NCI-H510A (cell line): ENCODE measurements at places on chromosomes 5 and 9.

GRCh38 chr5:30687461-30687860 is 506.0 kb upstream of the CDH6 start:
- no peak for DNase-seq

- DNase-seq: no peak
Measured at GRCh38 chr9:98765256-98765655, 31.1 kb downstream of the ANKS6 start.

DNA sequence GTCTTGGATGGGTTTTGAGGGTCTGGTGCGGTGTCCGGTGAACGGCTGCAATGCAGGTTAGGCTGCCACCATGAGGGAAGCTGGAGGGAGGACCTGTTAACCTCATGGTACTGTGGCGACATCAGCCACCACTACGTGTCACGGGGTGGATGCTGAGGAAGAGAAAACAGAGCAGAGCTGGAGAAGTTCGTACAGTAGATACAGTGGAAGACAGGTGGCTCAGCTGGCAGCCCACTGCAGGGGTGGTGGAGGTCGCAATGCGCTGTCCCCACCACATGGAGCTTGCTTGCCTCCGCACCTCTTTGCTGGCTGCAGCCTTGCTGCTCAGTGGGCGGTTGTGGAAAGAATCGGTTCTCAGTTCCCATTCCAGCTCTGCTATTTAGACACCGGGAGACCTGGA is 2.8 kb downstream of the DCANP1 start:
- no peak for DNase-seq

DNA sequence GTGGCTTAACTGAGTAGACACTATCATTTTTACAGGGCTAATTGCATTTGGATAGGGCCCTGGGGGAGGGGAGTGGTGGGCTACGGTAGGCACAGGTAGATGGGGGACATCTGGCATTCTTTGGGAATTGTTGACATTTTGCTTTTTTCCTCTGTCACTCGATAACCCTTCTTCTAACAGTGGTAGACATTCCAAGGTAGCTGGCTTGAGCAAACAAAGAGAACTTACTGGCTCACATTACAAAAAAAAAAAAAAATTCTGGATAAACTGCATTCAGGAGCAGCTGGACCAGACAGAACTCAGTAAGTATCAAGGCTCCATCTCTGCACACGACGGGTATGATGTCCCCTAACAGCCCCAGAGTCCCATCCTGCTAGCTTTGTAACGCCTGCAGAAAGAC is 585.2 kb downstream of the ZNF608 start:
- no peak for DNase-seq

DNA sequence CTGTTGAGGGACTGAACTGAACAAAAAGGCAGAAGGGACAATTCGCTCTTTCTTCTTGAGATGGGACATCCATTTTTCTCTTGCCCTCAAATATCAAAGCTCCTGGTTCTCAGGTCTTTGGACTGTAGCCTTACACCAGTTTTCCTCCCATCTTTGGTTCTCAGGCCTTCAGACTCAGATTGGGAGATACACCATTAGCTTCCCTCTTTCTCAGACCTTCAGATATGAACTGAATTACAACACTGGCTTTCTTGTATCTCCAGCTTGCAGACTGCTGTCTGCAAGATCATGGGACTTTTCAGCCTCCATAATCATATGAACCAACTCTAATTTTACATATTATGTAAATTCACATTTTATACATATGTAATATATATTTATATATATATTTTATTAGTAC is 12.6 kb upstream of the CCNG1 start:
- no peak for DNase-seq

DNA sequence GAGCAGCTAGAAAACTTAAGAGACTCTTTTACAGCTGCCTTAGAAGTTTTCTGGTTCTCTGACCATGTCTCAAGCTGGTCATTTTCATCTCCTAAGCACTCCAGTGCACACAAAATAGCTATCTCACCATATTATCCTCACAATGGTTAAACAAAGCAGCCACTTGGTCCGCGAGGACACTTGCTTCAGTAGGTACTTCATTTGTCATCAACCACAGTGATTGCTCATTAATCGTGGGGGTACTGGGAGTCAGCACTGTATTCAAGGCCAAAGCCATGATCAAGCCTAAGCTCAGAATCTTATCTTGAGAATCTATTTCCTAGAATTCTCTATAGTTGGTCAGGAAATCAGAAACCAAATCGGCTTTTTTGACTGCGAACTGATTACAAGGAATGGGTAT is 2.9 kb downstream of the ARL14EPL start:
- no peak for DNase-seq

- DNase-seq: peak; percentile 25
Measured at GRCh38 chr9:129143031-129143927, 32.1 kb downstream of the PTPA start.

DNA sequence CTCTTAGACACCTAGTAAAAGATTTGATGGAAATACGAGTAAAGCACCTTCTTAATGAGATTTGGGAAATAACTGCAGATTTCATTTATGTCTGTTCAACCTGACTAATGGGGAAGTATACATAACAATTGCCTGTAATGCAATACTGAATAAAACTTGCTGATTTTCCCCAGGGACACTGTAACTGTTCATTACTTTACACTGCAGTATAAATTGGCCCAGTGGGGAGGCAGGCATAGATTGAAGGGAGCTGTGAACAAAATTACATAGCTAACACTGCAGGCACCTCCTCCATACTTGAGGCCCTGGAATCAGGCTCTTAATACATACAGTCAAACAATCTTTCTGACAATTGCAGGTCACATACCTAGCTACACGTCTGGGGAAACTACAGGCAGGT is 216.2 kb downstream of the PTPRD start:
- no peak for DNase-seq

GRCh38 chr5:32319392-32319791 is 6.7 kb upstream of the MTMR12 start:
- DNase-seq: no peak

DNA sequence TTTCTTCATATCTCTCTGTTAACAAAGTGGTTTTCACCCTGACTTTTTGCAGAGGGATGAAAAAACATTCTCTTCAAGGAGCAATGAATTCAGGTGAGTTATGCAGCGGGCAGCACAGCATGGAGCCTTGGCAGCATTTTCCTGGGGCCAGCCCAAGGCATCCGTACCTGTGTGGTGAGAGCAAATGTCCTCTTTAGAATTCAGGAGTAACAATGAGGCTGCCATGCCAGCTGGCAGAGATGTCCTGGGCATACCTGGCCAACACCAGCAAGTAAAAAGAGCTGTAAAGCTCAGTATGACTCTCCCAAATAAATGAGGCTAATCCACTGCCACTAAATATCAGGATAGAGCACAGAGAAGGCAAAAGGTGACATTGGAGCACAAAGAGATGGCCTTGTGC is 277.6 kb upstream of the TRPC7 start:
- no peak for DNase-seq

DNA sequence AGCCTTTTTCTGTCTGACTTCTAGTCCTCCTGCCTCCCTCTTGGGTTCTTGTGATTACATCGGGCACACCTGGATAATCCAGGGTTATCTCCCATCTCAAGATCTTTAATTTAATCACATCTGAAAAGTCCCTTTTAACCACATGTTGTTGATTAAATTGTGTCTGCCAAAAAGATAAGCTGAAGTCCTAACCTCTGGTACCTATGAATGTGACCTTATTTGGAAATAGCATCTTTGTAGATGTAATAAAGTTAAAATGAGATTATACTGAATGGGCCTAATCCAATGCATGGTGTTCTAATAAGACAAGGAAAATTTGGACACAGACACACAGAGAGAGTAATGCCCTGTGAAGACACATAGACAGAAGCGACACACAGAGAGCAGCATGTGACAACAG is 232.4 kb downstream of the KCTD16 start:
- DNase-seq: no peak

GRCh38 chr5:109876941-109877669 is 187.4 kb downstream of the MAN2A1 start:
- no peak for DNase-seq

GRCh38 chr5:142447887-142448286 is 123.1 kb upstream of the SPRY4 start:
- no peak for DNase-seq

DNA sequence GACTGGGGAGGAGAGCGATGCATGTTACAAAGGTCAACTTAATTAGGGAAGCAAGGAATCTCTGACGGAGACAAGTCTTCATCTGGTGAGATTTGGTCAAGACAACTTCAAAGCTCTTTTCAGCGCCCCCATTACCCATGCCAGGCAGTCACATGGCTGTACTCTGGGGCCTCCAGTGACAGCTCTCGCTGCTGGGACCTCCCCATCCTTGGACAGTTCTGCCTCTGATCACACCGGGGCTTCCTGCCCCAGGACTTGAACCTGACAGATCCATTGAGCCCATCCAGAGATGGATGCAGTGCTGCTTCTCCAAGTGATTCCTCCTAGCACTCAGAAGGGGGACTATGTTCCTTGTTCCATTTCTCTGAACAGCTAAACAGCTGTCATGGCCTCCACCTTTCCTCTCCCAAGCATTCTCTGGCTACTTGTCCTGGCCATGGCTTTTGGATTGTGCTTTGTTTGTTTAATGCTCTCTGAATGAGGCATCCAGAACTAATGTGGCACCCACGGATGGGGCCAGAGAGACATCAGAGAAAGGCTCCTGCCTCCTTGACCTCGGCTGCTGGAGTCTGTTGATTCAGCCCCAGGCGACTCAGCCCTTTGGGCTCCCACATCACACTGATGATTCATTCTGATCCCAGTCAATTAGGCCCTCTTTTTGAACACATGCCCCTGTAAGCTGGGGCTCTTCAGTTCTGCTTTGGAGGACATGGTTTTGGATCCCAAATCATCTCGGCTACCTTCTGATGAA is 122.1 kb upstream of the ADAMTS16 start:
- DNase-seq: no peak

- DNase-seq: no peak
Measured at GRCh38 chr9:116574027-116574679, 113.0 kb upstream of the TRIM32 start.

DNA sequence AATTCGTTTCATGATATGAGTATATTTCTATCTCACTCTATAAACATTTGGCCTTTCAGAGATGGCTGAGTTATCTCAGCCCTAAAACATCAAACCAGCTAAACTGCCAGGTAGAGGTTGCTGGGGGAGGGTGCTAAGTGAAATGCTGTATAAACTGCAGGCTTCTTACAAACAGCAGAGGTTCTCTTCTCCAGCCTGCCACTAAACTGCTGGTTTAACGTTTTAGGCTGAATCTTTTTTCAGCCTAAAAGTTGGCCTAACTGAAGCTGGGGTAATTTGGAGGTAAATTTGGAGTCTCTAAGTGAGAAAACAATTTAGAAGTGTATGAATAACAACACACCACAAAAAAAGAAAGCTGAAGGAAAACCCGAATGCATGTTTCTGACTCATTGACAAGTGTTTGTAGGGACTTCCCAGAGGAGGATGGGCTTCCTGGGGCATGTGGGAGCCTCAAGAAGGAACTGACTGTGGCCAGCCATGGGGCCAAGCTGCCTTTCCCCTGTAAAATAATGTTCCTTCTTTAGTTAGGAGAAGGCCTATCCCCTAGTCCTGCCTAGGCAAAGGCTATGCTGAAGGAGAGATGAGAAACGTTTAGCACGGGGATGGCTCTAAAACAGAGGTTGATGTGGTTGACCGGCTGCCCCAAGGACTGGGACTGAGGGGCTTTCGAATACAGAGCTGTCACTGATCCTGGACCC is 44.3 kb downstream of the SLC28A3 start:
- DNase-seq: no peak

GRCh38 chr5:72956324-72957140 is 691 bp downstream of the FCHO2 start:
- DNase-seq: no peak

- DNase-seq: no peak
Measured at GRCh38 chr9:135939351-135940265, 21.6 kb downstream of the UBAC1 start.

DNA sequence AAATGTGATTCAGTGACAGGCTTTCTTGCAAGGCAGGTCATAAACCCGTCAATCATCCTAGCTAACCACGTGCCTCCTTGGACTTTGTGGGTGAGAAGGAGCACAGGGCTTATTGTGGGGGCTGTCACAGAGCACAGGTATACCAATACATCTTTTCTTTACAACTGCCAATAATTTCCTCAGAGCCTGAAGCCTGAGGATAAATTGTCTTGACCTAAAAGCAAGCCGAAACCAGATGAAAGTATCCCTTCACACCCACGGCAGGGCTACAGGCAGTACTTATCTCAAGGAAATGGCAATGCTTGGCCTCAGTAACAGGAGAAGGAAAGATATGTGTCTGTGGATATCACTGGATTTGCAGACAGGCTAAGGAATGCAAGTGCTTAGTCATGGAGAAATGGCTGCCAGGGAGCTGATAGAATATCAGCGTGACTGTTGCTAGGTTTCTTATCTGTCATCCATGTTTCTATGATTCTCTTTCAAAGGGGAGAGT is 90.3 kb upstream of the ZNF366 start:
- DNase-seq: no peak

- no peak for DNase-seq
Measured at GRCh38 chr5:68405784-68406743, 190.5 kb downstream of the PIK3R1 start.

GRCh38 chr5:65506961-65507360 is 25.2 kb upstream of the ADAMTS6 start:
- DNase-seq: no peak

- no peak for DNase-seq
Measured at GRCh38 chr9:121359351-121360294, 10.4 kb downstream of the STOM start.

DNA sequence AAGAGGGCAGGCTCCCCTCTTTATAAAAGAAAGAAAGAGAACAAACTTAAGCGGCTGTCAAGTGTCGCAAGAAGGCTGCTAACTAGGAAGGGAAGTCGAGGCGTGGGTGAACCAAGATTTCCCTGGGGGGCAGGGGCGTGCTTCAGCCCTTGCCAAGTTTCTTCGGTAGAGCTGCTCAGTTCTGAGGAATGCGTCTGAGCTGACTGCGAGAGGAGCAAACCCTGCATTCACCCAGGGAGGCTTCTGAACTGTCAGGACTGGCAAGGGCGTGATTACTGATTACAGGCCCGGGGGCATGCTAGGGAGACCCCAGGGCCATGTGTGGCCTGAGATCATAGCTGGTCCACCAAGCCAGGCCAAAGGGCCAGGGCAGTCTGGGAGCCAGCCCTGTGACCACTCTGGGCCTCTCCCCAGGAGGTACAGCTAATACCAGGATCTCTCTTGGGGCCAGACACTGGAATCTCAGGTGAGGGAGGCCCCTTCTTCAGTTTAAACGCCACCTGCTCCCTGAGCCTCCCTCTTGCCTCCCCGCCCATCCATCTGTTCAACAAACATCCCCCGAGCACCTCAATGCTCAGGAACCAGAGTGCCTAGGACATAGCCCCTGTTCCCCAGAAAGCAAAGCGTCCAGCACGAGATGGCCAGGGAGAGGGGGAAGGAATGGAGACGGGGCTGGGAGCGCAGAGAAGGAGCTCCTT is 30.9 kb downstream of the SARDH start:
- DNase-seq: no peak
